ENCODE measurements at places on chromosomes 6 and 20.

GRCh38 chr6:149153693-149154092 is 163.8 kb upstream of the TAB2 start:
- DNase-seq, result no peak

- DNase-seq, result no peak
Measured at GRCh38 chr20:46093531-46093930, 3.8 kb upstream of the NCOA5 start.

GRCh38 chr20:52534616-52535015 is 343.0 kb upstream of the ZFP64 start:
- DNase-seq, result no peak

DNA sequence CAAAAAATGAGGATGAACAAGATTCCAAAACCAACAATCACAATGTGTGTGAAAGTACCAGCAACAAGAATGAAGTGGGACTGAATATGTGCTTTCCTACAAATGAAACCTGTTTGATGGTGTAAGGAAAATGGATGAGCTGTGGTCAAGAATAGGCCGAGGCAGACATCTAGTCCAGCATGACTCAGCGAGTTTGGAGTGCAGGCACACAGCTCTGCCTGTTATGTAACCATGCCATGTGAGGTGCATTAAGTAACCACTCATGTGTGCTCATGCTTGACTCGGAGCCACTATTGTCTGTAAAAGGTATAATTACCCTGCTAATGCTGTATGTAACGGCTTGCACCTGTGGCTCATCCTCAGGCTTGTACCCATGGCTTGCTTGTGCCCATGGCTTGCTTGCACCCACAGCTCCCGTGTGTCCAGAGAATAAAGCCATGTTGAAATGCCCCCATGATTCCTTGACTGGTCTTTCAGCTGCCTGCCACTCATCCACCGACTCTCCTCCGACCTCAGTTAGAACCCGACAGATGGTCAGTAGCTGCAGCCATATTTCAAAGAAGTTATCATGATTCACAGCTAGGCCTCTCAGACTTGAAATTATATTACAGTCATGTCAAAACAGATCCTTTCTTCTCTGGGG is 98.7 kb downstream of the BACH2 start:
- no peak for DNase-seq

- peak; percentile 52 for DNase-seq
Measured at GRCh38 chr20:4942331-4942730, 59.0 kb downstream of the SLC23A2 start.

GRCh38 chr6:158849899-158850806 is 31.0 kb upstream of the EZR start:
- DNase-seq, result peak; percentile 99

DNA sequence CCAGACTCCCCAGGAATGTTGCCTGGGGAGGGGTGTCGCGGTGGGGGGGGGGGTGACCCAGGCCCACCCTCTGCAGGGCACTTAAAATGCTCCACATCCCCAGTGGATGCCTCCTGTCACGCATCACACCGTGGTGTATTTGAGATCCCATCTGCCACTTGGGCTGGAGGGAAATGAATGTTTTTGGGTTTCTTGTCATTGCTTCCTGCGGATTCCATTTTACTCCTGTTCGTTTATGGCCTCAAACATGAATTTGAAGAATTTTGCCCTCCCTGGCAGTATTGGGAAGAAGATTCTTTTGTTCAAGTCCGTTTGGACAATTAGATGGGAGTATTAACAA is 544 bp upstream of the KHDC1 start:
- peak; percentile 6 for DNase-seq

DNA sequence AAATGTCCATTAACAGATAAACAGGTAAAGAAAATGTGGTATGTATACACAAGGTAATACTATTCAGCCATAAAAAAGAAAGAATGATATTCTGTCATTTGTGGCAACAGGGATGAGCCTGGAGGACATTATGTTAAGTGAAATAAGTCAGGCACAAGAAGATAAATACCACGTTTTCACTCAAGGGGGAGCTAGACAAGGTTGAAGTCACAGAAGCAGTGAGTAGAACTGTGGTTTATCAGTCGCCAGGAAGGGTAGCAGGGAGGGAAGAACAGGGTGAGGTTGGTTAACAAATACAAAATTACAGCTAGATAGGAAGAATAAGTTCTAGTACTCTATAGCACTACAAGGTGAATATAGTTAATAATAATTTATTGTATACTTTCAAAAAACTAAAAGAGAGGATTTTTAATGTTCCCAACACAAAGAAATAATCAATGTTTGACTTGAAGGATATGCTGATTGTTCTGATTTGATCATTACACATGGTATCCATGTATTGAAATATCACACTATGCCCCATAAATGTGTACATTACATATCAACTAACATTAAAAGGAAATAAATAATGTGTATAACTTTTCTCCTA is 21.1 kb downstream of the RTN4IP1 start:
- peak; percentile 52 for DNase-seq

DNA sequence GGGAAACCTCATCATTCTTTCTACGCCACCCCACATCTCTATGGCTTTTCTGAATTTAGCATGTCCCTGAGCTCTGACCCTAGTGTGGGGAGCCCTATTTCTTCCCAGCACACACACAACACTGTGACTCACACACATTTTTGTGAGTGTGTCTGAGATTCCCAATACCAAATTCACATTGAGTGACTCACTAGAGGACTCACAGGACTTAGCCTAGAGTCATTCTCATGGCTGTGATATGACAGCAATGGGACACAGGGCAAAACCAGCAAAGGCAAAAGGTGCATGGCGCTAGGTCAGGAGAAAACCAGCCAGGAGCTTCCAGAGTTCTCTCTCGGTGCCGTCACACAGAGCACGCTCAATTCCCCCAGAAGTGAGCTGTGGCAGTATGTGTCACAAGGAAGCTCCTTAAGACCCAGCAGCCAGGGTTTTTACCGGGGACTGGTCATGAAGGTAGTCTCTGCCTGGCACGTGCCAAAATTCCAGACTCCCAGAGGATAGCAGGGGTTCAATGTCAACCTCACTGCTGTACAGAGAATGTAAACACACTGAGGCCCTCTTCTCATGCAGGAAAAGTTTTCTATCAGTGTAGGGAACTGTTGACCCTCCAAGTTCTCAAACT is 6.2 kb downstream of the CSTL1 start:
- DNase-seq, result peak; percentile 96

DNA sequence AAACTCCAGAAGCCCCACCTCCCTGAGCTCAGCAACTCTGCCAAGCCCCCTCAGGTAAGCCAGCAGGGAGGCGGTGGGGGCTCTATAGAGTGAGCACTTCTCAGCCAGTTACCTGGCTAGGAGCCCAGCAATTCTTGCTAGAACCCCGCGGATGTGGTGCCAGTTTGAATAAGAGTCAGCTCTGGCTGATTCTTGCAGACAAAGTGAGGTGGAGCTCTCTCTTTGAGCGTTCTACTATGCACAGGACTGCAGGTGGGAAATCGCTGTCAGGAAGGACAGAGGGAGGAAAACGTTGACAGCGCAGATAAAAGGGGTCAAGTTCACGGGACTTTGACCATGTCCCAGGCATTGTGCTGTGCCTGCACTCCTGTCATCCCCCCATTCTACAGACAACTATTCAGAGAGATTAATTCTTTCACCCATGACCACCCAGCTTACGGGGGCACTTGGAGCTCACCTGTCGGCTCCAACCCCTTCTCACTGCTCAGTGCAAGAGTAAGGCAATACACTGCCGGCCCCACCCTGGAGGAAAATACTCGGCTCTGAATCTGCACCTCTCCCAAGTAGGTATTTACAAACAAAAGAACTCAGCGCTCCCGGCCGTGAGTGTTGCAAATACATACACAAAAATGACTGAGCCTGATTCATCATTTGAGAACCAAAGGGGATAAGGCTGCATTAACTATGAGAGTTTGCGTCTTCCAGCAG is 92.9 kb downstream of the ANKRD60 start:
- DNase-seq, result no peak

DNA sequence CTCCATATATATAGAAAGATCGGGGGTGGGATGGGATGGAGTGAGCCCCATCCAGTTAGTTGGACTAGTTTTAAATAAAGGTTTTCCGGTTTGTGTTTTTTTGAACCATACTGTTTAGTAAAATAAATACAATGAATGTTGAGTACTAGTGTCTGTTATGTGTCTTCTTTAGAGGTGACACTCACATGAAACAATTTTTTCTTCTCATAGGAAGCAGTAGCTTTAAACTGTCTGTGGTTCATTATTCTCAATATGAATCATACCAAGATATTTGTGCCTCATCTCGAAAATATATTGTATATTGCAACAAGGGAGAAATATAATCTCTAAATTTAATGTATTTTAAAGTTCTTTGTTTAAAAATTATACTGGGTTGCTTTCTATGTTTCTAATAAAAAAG is 33.4 kb downstream of the HSF2 start:
- peak; percentile 56 for DNase-seq

- peak; percentile 43 for DNase-seq
Measured at GRCh38 chr6:32298632-32299336, 72.9 kb downstream of the TSBP1 start.

GRCh38 chr6:53130569-53131290 is 17.9 kb downstream of the GCM1 start:
- DNase-seq, result no peak

- no peak for DNase-seq
Measured at GRCh38 chr6:158387578-158387977, 75.3 kb downstream of the TULP4 start.

DNA sequence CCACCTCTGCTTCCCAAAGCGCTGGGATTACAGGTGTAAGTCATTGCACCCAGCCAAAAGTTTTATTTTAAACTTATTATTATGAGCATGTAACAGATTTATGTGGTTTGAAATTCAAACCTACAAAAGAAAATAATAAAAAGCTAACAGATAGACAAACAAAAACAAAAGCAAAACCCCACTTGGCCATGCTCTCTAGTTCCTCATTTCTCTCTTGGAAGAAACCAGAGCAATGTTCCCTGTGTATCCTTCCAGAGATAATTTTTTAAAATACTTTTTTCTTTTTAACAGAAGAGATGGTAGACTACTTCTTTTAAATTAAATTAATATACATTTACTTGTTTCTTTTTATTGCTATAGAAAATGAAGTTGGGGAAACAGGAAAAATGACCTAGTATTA is 28.0 kb upstream of the SLC17A3 start:
- DNase-seq, result no peak

- DNase-seq, result peak; percentile 23
Measured at GRCh38 chr20:23125625-23126191, 39.6 kb upstream of the CD93 start.

GRCh38 chr20:4226330-4227084 is 211.1 kb upstream of the RNF24 start:
- DNase-seq, result no peak

GRCh38 chr6:170292407-170293158 is 1.7 kb upstream of the DLL1 start:
- no peak for DNase-seq

- DNase-seq, result peak; percentile 81
Measured at GRCh38 chr20:34581341-34582184, 23.0 kb downstream of the MAP1LC3A start.

DNA sequence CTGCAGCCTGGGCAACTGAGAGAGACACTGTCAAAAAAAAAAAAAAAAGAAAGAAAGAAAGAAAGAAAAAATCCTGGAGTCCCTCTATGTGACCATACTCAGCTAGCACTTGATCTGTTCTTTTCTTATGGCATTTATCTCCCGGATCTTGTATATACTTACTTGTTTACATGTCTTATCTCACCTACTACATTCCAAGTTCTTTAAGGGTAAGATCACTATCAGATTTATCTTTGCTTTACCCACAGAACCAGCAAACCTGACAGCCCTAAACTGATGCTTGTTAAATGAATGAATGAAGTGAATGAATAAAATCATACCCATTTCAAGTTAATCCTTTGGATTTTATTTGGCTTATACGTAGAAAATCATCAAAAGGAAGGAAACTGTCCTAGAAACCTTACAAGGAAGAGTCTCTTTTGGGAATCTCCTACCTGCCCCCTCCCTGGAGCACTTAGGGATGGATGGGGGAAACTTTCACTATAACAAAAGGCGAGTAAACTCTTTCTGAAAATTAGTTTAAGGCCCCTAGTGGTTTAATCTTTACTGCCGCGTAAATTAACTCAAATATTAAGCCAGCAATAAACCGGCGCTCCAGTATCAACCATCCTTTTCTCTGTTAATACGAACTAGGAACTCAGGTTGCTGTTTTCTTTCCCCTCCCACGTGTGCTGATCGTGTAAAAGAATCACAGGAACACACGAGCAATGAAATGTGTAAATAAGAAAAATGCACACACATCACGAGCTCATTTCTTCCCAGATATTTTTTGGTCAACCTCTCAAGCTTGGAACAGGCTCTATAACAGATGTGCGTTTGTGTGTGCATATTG is 1.3 kb upstream of the UTRN start:
- peak; percentile 30 for DNase-seq

- no peak for DNase-seq
Measured at GRCh38 chr20:43863330-43863729, 51.3 kb upstream of the TOX2 start.

GRCh38 chr6:6758915-6759654 is 170.6 kb downstream of the LY86 start:
- DNase-seq, result peak; percentile 64

DNA sequence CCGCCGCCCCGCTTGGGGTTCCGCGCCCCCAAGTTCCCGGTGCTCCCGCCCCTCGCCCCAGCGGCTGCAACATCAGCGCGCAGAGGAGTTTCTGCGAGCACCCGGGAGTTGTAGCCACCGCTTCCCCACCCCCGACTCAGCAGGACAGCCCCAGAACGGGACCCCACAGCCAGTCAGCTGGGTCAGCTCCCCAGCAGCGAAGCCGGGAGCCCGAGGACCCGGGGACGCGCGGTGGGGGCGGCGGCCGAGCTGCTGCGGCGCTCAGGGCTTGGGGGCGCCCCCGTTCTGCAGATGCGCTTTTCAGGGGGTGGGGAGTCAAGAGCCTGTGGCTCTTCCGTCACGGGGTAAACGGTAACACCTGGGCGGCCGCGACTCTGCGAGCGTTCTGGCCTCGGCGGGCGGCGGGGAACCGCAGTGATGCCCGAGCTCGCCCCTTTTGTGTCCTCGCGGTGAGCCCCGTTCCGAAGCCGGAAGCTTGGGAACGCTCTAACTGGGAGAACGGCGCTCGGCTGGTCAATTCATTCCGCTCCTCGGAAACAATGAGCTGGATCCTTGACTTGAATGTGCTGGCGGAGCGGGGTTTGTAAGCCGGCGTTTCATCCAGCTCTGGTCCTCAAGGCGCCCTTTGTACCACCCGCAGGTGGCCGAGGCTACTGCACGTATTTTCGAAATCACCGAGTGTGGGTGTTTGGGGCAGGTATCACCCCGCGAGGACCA is 774 bp downstream of the PLEKHG1 start:
- DNase-seq, result peak; percentile 70

- no peak for DNase-seq
Measured at GRCh38 chr6:26211963-26212362, 124.7 kb downstream of the HFE start.

- no peak for DNase-seq
Measured at GRCh38 chr20:56257604-56258003, 9.1 kb downstream of the MC3R start.
